A549 (cell line): ENCODE measurements at places on chromosomes 3 and 15.
A peak's percentile ranks its signal among the peaks of the same experiment; 100 is the strongest.

GRCh38 chr3:5016211-5017161 is 37.2 kb downstream of the BHLHE40 start:
- DNase-seq: peak; percentile 90

DNA sequence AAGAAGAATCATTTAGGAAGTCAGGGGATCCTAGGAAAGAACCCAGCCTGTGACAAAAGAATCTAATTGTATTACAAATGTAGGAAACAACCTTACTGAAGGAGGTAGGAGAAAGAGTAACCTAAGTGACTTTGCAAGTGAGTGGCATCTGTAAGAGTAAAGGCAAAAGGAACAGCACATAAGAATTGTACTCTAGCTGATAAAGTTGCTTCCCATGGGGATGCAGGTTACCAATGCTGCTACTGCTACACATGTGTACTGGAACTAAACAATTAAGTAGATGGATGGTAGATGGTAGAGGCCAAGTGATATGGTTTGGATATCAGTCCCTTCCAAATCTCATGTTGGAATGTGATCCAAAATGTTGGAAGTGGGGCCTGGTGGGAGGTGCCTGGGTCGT is 60.8 kb downstream of the OSBPL10 start:
- no peak for DNase-seq

DNA sequence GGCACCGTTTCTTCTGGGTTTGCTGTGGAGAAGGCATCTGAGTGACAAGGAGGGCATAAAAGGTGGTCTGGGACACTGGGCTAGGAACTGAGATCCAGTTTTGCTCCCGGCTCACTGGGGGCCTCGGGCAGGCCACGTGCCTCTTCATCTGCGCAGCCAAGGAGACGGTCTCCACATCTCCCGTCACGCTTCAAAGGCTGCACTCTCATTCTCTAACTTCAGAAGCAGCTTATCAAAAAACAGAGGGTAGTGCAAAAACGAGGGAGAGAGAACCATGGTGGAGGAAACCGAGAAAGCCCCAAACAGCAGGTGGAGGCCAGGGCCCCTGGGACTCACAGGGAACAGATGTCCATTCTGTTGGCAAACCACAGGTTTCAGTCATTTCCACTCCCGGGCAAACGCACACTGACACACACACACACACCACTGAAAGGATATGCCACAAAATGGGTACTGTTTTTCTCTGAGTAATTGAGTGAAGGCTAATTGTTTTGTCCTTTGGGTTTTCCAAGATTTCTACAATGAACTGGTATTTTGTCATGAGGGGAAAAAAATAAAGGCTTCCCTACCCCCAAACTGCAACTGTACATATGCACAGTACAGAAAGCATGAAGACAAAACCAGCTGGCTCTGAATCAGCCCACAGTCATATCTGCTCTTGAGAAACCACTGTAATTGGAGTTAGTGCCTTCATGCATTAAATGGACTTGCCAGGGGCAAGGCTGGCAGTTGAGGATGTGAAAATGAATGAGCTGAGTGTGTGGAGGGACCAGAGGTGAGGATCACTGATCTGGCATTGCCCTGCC is 71.9 kb downstream of the MGLL start:
- DNase-seq: no peak

- no peak for DNase-seq
These were observed 51.5 kb downstream of the PGPEP1L start for GRCh38 chr15:98955961-98956723.
